Esophagus mucosa (tissue), 1 donor: ENCODE measurements at places on chromosomes 6 and 20.

DNA sequence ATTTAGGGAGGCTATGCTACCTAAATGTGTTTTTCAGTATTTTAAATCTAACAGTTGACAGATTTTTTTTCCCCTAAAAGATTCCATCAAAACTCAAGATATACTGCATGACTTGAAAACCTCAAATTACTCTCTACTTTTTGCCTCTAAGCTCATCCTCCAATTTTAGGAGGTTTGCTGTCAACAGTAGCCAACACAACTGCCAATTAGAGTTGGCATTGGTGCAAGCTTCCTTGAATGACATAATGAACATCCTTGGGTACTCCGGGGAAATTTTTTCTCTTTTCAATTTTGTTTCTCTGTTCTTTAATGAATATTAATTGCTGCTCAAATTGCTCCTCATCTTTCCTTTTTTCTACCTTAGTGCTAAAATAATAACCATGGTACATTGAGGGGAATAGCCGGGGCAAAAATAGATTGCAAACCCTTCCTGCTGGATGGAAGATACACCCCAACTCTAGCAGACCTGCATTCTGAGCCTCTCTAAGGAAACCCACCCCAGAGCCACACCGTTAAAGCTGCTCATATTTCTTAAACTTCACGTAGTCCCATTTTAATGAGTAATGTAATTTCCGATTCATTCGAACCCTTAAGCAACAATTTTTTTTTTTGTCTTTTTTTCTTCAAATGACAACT lies 34.3 kb downstream of the SLC22A23 start:
- no peak for ATAC-seq

GRCh38 chr6:106223300-106223930 lies 102.1 kb downstream of the ATG5 start:
- ATAC-seq: peak; percentile 77

DNA sequence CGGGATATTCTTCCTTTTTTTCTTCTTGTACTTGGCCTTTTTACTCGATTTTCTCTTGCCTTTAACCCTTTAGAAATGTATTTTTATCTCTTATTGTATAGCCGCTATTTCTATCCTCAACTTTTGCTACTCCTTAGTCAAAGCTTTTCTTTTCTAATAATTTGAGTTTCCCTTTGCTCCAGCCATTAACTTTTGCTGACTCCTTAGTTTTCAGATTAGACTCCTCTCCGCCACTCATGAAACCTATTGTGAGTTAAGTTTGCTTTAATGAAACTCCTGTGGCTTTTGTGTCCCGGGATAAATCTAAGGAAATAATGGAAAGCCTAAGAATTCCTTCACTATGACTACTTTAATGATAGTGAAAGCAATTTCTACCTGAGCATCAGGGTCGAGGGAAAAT lies 590.3 kb upstream of the CITED2 start:
- no peak for ATAC-seq

- ATAC-seq: no peak
Measured at GRCh38 chr6:158422629-158423238, 110.5 kb downstream of the TULP4 start.

GRCh38 chr6:91132461-91132860 lies 545.6 kb upstream of the MAP3K7 start:
- ATAC-seq: no peak

- ATAC-seq: no peak
Measured at GRCh38 chr6:150764334-150765066, 101.0 kb upstream of the MTHFD1L start.

DNA sequence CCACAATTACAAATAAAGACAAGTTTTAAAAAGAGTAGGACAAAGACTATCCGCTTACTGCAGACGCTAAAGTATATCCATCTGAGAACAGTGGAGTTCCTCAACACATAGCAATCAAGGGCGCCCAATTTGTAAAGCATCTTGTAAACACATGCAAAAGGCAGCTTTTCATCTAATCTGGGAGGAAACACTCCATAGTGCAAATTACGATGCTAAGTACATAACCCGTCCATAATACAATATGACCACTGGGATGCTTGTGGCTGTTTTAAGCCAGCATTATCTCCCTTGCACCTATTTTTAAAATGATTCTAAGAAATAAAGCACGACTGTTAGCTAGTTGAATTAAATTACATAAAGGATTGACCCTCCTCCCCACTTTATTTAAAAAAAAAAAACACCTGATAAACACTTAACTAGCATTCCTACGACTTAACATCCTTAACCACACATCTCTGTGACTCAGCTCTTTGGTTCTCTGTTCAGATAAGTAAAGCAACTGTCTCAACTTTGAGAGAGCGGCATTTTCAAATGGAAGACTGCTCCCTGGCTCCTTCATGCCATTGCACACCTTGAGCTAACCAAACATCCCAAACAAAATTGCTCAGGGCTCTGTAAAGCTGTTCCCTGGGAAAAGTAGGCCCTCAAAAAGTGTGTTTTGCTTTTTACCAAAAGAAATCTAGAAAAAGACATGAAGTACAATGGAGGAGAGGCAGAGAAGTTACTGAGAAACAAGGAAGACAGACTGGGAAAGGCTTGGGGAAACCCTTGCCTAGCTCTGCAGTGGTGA lies 14.2 kb downstream of the SLC22A23 start:
- ATAC-seq: no peak

DNA sequence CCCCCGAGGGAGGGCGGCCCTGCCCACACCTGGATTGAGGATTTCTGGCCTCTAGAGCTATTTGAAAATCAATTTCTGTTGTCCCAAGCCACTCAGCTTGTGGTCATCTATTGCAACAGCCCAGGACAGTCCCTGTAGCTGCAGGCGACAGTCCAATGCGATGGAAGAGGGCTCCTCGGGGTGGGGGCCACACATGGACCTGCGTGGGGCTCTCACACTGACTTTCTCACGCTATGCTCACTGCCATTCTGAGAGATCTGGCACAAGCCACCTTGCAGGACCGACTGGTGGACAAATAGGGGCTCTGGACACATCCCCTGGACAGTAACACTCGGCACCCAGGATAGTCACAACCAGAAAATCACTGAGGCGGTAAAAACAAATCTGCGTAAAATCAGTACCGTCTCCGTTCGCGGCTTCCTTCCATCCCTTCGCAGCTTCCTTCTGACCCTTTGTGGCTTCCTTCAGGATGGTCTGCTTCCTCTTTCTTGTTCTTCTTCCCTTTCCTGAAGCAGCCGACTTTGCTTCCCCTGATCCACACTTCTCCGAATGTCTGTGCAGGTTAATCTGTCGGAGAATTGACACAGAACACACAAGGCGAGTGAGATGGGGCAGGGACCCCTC lies 21.8 kb downstream of the CTCFL start:
- no peak for ATAC-seq

- ATAC-seq: no peak
Measured at GRCh38 chr6:32178547-32179440, 589 bp downstream of the RNF5 start.

DNA sequence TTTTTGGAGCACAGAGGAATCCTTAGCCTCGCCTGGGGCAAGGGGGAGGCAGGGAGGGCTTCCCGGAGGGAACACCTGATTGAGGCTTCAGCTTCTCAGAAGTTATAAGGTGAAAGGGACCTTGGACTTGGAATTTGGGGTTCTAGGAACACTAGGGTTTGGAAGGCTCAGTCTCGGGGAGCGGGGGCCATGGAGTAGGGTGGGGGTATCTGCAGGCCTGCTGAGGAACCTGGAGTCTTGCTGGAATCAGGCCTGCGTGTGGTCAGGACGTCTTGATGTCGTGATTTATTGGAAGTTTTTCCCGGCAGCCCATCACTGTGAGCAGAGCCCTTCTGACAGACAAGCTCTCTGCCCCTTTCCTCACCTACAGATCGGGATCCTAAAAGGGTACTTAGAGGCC lies 50.7 kb downstream of the EFCAB8 start:
- ATAC-seq: no peak

GRCh38 chr6:25157183-25157582 lies 122.0 kb upstream of the CARMIL1 start:
- ATAC-seq: no peak

DNA sequence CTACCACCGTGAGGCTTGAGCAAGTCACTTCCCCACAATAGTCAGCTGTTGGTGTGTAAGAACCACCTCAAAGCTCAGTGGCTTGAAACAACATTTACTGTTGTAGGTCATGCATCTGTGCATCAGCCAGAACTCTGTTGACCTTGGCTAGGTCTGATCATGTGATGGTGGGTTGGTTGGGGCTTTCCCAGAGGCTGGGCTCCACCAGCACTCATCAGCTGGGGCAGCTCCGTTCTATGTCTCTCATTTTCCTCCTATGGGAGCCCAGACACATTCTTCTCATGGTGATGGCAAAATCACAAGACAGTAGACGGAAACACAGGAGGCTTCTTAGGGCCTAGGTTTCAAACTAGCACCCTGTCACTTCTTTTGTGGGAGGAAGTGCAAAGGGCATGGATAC lies 42.8 kb upstream of the PSMF1 start:
- ATAC-seq: no peak

DNA sequence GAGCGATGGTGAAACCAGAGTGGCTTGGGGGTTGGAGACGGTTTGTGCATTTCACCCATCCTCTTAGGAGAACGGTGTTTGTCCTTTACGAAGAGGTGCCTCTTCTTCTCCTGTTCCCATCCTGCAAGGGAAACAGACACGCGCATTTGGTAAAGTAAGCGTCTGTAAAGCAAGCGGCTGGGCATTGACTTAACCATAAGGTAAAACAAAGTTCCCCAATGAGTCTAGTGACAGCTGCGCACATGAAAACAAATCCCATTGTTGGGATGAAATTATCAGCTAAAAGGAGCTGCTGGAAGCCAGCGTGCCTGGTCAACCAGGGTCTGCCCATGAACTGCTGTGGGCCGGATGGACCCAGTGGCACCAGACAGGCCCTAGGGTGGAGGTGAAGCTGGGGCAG lies 5.8 kb downstream of the BHLHE23 start:
- no peak for ATAC-seq

DNA sequence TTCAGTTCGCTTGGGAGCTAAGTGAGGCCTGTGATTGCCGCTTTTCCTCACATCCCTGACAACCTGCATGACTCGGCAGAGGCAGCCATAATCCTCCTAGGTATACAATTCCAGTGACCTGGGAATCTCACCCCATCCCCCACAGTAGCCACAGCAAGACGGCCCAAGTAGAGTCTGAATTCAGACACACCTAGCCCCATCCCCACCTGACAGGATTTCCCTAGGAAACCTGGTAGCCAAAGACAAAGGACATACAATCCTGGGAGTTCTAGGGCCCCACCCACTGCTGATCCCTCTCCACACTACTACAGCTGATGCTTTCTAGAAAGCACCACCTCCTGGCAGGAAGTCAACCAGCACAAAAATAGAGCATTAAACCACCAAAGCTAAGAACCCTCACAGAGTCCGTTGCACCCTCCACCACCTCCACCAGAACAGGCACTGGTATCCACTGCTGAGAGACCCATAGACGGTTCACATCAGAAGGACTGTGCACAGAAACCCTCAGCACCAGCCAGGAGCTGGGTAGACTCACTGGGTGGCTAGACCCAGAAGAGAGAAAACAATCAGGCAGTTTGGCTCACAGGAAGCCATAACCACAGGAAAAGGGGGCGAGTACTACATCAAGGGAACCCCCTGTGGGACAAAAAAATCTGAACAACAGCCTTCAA lies 17.9 kb upstream of the RUNX2 start:
- ATAC-seq: no peak

- ATAC-seq: no peak
Measured at GRCh38 chr6:25990172-25990873, 27.7 kb downstream of the TRIM38 start.

GRCh38 chr6:170272341-170273065 lies 18.4 kb downstream of the DLL1 start:
- ATAC-seq: no peak

GRCh38 chr6:38119516-38119915 lies 300.0 kb downstream of the ZFAND3 start:
- no peak for ATAC-seq

DNA sequence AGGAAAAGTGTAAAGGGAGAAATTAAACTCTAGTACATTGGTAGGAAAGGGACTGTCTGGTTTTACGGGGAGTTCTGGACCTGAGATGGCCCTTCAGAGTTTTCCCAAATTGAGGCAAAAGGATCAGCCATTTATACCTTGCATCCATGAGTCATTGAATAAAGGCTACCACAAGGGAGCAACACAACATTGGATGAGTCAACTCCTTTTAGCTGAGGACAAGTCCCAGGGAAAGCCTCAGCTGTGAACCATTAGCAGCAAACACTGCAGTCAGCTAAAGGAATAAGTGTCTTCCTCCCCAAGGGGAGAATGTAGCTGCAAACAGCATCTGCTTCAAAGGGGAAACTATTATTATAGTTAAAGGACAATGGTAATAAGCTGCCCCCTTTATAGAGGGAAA lies 468.7 kb upstream of the ID4 start:
- ATAC-seq: peak; percentile 76

DNA sequence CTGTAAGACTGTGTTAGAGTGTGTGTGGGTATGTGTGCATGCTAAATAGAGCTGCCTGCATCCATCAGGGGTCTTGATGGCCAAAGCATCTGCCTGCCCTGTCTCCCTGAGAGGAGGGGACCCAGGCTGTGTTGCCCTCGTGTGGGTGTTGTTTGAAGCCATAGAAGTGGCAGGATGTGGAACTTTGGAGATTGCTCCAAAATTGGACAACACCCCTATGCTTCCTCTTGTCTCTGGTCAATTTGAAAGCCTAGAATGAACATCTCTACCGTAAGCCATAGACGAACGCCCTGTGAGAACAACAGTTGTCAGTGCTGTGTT lies 82.6 kb downstream of the ASXL1 start:
- ATAC-seq: no peak

GRCh38 chr6:119243657-119244056 lies 105.9 kb downstream of the MAN1A1 start:
- ATAC-seq: no peak

DNA sequence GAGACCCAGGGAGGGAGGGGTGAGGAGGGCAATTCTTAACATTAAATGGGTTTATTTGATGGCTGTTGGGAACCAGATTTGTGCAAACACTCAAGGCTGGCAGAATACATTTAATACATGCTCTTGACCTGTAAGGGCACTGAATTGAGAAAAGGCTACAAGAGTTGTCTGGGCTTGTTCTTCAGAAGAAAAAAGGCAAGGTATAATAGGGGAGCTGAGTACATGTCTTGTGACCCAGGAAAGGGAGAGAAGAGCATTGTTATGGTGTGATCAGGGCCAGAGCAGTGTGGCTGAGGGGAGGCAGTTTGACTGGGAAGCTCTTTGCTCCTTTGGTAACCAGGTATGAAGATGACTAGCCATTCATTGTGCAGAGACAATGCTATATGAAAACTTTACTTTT lies 18.9 kb downstream of the KLHL31 start:
- peak; percentile 30 for ATAC-seq

- no peak for ATAC-seq
Measured at GRCh38 chr6:43242908-43243663, at the start of gene TTBK1. Gene TTBK1 (plus strand): TSS chr6:43243481. CDS start chr6:43246661, 3,180 bp downstream.

DNA sequence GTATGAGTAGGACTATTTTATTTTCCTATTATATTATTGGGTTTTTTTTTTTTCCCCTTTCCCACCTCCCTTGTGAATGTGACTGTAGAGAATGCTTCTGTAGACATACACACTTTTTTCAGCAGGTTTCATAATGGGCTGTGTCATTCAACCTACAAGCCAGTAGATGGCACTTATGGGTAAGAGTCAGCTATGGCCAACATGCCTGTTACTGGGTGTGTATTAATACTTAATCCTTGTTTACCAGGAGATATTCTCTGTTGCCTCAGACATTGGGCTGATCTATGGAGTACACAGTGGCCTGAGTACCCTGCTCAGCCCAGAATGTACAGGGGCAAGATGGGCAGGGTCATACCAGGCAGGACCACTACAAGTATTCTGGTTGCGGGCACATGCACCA lies 382.5 kb downstream of the EPHA7 start:
- no peak for ATAC-seq
